Endothelial cell (in vitro differentiated cells): ENCODE measurements at places on chromosomes 11 and 22.

- H3K4me3 ChIP-seq = no peak overlapping the region
- H3K4me1 ChIP-seq = peaks cover 14% of the 10 kb centered on the region
- peaks cover 6% of the 10 kb centered on the region for H3K27me3 ChIP-seq
- H3K27ac ChIP-seq = no peak overlapping the region
- no peak for DNase-seq
Observed at GRCh38 chr11:126058105-126058874, 4.4 kb downstream of the CDON start.

DNA sequence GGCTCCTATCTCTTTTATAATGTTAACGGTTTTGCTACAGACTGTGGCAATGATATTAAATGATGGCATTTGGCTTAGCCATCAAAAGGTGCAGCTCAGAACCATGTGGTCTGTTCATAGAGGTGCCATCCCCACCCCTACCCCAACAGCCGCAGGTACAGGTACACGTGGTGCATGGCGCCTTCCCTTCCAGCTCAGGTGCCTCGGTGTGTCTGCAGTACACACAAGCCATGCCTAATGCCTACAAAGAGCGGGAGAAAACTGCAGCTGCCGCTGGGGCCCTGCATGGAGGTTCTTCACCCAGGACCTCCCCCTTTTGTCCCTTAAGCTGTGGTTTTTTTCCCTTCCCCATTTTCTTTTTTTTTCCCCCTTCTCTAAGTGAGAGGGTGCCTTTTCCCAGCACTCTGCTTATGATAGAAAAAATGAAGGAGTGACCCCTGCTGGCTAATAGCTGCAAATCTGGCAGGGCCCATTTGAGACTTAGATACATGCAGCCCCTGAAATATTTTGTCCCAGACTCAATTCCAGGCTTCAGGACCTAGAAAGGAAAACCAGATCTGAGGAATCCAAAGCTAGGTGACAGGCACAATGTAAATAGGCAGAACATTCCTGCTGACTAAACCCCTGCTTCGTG, 6.5 kb downstream of the OR52M1 start:
- DNase-seq = no peak
- H3K27ac ChIP-seq = no peak overlapping the region
- no peak overlapping the region for H3K4me3 ChIP-seq

DNA sequence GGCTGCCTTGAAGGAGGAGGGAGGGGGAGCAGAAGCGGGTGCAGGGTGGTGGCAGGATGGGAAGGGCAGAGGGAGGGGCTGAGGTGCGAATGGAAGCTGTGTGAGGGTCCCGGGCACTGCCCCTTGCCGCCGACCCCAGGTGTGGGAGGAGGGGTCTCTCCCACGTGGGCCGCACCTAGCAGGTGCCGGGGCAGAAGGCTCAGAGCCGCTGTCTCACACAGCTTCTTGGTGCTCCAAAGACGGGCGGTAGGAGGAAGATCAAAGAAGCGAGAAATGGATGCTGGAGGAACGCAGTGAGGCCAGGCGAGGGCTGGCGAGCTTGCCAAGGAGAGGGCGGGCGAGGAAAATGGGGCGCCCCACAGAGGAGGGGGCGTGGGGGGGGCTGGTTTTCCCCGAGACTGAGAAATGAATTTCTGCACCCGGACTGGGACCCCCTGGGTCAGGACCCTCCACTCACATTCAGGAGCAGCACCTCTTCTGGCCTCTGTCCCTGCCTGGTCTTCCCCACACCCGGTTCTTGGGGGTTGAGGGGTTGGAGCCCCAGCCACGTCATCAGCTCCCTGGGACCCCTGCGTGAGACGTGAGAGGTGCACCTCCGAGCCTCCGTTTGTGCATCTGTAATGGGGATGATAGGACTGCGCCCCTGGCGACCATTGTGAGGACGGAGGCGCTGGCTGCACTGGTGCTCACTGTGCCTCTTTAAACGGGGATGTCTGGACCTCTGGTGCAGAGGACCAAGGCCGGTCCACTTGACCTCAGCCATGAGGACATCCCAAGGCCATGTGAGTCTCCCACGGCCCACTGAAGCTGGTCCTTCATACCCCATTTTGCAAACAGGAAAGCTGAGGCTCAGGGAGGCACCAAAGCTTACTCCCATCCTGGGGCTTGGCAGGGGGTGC, 16.8 kb downstream of the LSP1 start:
- H3K4me3 ChIP-seq = no peak overlapping the region
- no peak overlapping the region for H3K27ac ChIP-seq
- H3K36me3 ChIP-seq = no peaks in the 10 kb centered on the region
- H3K27me3 ChIP-seq = peaks cover 16% of the 10 kb centered on the region
- H3K4me1 ChIP-seq = no peaks in the 10 kb centered on the region
- no peak for DNase-seq

- no peak overlapping the region for H3K4me3 ChIP-seq
- peaks cover 3% of the 10 kb centered on the region for H3K36me3 ChIP-seq
- H3K4me1 ChIP-seq = peaks cover 3% of the 10 kb centered on the region
- DNase-seq = no peak
Observed at GRCh38 chr11:69325446-69325845, 31.5 kb downstream of the MYEOV start.

DNA sequence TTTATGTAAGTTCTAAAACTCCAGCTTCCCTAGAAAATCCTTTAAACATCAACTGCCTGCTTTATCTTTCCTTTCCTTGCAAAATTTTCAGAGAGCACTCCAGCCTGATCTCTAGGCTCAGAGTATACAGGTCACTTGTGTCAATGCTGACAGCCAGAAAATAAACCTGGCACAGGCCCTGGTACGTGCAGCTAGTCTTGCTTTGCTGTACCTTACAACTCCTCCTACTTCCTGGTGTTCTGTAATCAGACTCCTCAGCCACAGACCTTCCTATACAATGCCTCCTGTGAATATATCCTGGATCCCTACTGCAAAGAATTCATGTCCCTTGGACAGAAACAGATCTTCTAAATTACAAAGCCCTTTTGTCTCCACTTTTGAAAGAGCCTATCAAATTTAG, 24.2 kb upstream of the TMEM123 start:
- H3K4me1 ChIP-seq = peaks cover 14% of the 10 kb centered on the region
- H3K27ac ChIP-seq = peak overlapping the region; percentile 62
- peak; percentile 11 for DNase-seq
- H3K4me3 ChIP-seq = no peak overlapping the region
- H3K36me3 ChIP-seq = no peaks in the 10 kb centered on the region
- H3K27me3 ChIP-seq = no peaks in the 10 kb centered on the region

GRCh38 chr11:102928247-102928646, 27.3 kb downstream of the MMP13 start:
- H3K27me3 ChIP-seq = peaks cover 2% of the 10 kb centered on the region
- H3K27ac ChIP-seq = no peak overlapping the region
- no peak overlapping the region for H3K4me3 ChIP-seq
- no peaks in the 10 kb centered on the region for H3K36me3 ChIP-seq
